ENCODE measurements at places on chromosomes 13 and 19.
A peak's percentile ranks its signal among the peaks of the same experiment; 100 is the strongest.

DNA sequence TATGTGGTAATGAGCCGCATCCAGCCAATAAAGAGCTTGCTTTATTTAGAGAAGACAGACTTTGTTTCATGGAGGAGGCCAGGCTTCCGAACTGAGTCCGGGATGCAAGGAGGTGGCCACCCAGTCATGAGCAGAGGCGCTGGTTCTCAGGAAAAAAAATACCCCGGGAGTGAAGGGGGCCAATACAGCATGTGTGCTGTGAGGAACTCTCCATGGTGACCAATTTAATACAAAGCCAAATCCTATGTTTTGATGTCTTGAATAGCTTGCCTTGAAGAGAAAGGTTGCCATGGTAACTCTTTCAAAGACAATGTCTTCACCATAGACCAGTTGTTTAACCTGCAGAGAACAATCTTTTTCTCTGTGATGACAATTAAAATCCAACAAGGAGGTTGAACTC, 43.4 kb upstream of the PDCD5 start:
- no peak for DNase-seq

DNA sequence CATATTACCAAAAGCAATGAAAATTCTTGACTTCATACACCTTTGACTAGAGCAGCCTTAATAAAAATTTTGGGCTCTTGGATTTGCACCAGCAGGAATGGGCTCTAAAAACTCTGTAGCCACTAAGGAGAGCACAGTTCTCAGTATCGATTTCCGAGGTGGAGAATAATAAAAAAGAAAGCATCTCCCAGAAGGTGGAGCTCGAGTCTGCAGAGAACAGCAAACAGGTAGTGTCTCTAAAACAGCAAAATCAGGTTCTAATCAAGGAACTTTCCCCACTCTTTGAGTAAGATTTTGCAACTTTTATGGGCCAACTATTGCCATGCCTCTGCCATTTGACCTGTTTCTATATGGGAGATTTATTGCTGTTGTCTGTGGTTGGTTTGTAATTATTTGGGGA, 258.7 kb upstream of the GPC6 start:
- peak; percentile 41 for DNase-seq

- DNase-seq = no peak
These were observed 57.0 kb upstream of the IPO5 start for GRCh38 chr13:97896446-97896845.

DNA sequence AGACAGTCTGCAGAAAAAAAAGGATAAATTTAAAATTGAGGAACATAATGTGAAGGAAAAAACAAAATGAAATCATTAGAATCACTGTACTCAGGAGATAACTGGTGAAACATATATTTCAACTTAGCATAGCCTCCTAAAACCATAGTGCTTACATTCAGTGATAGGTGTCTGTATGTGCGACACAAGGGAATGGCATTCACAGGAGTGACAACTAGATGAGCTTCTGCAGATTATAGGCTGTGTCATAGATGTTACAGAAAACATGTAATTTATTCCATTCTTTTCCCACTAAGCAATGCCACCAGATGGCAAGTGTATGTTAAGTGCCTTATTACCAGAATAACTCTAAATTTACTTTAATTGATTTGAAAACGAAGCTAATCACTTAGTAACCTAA, 960.0 kb upstream of the PCDH20 start:
- DNase-seq = no peak

All from NCI-H526 treated with DMSO at 0.1 percent for 48 hours (cell line).